ENCODE measurements at places on chromosomes 12 and 14.

DNA sequence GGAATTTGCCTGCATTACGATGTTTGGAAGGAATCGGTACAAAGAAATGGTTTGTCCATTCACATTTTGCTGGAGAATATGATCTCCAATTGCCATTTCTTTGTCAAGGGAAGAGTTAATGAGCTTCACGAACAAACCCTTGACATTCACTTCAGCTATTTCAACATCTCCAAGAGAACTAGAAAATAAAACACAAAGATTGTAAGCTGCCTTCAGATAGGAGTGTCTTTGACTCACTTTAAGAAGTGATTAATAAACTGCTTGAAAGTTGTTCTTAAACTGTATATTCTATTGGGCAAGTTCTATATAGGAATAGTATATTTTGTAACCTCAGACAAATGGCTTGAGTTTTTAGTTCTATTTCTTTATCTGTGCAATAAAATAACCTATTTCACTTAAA is 26.3 kb downstream of the LMNTD1 start:
- DNase-seq: no peak

GRCh38 chr12:84648425-84648824 is 264.2 kb downstream of the SLC6A15 start:
- no peak for DNase-seq

GRCh38 chr12:131287938-131288764 is 334.4 kb downstream of the ADGRD1 start:
- peak; percentile 13 for DNase-seq

- no peak for DNase-seq
These were observed 8.5 kb downstream of the FAM222A start for GRCh38 chr12:109722022-109722720.

GRCh38 chr14:79278798-79279644 is 932.3 kb downstream of the DIO2 start:
- peak; percentile 67 for DNase-seq

GRCh38 chr12:115710104-115710564 is 567.4 kb downstream of the MED13L start:
- DNase-seq: peak; percentile 55

- DNase-seq: no peak
These were observed 7.0 kb downstream of the PPP1R12A start for GRCh38 chr12:79927772-79928474.

DNA sequence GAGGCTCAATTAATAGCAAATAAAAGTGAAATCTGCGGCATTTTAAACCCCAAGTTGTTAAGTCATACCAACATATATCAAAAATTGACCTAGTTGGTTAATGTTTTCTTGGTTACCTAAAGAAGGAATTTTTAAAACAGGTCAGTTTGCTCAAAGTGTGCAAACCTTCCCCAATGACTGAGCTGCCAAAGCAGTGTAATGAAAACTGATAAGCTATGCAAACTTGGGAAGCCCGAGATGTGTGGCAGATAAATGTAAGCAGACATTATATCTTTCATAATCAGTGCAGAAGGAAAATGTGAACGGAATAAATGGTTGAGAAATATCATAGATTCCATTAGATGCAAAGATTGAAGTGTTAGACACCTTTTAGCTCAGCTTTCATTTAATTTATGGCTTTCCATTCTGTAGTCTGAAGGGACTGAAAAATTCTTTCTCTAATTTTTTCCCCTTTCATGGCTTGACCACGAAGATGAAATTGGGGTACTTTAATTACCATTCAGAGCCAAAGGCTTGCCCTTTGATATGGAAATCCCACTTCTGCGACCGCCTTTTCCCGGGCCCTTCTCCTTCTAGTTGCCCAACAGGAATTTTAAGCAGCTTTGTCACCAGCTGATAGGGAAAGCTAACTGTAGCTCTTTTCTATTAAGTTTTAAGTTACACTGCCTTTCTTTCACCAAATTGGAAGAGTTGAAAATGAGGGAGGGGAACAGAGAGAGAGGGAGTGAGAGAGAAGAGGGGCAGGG is 306.6 kb upstream of the SOX5 start:
- no peak for DNase-seq

DNA sequence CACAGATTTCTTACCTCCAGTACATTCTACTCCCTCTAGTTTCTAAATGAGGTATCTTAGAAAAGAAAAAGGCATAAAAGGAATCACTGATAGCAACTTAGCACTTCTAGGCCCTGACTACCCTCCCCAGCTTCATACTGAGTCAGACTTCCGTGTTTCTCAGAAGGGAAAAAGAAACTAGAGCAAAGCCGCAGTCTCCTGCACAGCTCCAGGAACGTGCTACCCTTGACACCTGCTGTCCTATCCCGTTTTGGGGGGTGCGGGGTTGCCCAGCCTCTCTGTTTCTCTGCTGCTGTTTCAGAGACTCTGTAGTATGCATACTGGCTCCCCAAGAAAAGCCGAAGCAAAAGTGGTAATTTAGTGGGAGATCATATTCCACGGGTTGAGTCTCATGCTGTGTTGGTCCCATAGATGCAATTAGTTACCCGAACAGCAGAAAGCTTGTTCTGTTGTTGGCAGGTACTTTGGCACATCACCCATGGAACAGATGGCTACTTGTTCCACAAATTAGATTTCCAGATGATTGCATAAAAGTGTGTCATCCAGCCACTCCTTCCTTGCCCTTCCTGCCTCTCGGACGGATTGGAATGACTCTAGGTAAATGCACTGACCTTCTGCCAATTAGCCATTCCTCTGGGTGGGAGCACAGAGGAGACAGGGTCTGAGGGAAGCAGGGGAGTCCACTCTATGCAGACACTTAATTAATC is 438.1 kb downstream of the FUT8 start:
- DNase-seq: no peak

All from left ventricle myocardium superior (tissue), 1 donor.